Activated T-helper 1 cell treated with anti-CD3 and anti-CD28 coated beads, Interleukin-12 subunit alpha, Interleukin-12 subunit beta, Interleukin-2, Interleukin-4 antibody, amounts not matched to agents 30 ng/mL and 10 ng/mL and 1 ng/mL, durations not matched to agents 14 hours and 24 hours and 36 hours (primary cell): ENCODE measurements at places on chromosomes 4 and X. TPM values are rescaled to one million over a fixed set of nuclear protein-coding genes. Genes with fewer than 3 reads are reported as not detected.

DNA sequence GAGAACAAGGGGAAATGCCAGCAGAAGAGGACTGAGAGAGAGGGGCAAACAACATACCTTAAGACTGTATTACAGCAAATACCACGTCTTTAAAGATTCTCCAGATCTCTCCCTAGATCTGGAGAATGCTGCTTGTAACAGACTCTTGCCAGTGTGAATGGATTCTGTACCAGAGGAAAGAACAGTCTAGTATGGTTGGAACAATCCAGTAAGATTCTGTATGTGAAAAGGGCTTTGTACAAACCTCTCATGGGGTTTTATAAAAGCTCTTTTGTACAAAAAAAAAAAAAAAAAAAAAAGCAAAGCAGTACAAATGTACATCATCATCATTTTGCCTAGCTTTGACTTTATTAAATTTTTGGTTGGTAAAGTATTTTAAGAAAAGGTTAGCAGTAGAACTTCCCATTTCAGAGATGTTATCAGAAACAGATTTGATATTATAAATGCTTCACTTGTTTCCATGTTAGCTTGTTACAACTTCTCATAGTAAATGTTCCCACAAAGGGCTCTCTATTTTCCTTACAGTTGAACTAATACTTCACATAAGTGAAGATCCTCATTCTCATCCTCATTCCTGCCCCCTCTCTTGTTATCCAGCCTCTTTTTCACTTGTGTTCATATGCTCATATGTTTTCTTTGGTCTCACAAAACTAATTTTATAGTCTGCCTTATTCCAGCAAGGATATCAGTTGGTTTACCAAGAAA lies 144.2 kb downstream of the EDA start:
- DNase-seq = no peak
- no peak overlapping the region for H3K27ac ChIP-seq
- H3K36me3 ChIP-seq = no peaks in the 10 kb centered on the region
- no peak overlapping the region for H3K4me3 ChIP-seq
- no peaks in the 10 kb centered on the region for H3K27me3 ChIP-seq

GRCh38 chrX:31136144-31136611 lies 64.3 kb upstream of the FTHL17 start:
- peak overlapping the region; percentile 48 for H3K4me3 ChIP-seq
- no peak for DNase-seq
- H3K36me3 ChIP-seq = peaks cover 23% of the 10 kb centered on the region
- H3K27me3 ChIP-seq = no peaks in the 10 kb centered on the region
- peak overlapping the region; percentile 79 for H3K27ac ChIP-seq

- no peak for DNase-seq
- peak overlapping the region; percentile 100 for H3K27ac ChIP-seq
- peaks cover 39% of the 10 kb centered on the region for H3K36me3 ChIP-seq
Observed at GRCh38 chr4:158722291-158722916, 792 bp downstream of the PPID start.

GRCh38 chrX:118152721-118153120 lies 36.1 kb upstream of the KLHL13 start:
- H3K27ac ChIP-seq = no peak overlapping the region
- H3K36me3 ChIP-seq = no peaks in the 10 kb centered on the region
- no peak overlapping the region for H3K4me3 ChIP-seq
- no peaks in the 10 kb centered on the region for H3K4me1 ChIP-seq
- no peak for DNase-seq
- H3K27me3 ChIP-seq = no peaks in the 10 kb centered on the region

OTC gene
- not detected in 2 replicates for total RNA-seq

PDCL2 gene
- not detected in 2 replicates for total RNA-seq
